Inflammatory macrophage treated with lipopolysaccharide for 1 hour (primary cell): ENCODE measurements at places on chromosomes 1 and 21.

DNA sequence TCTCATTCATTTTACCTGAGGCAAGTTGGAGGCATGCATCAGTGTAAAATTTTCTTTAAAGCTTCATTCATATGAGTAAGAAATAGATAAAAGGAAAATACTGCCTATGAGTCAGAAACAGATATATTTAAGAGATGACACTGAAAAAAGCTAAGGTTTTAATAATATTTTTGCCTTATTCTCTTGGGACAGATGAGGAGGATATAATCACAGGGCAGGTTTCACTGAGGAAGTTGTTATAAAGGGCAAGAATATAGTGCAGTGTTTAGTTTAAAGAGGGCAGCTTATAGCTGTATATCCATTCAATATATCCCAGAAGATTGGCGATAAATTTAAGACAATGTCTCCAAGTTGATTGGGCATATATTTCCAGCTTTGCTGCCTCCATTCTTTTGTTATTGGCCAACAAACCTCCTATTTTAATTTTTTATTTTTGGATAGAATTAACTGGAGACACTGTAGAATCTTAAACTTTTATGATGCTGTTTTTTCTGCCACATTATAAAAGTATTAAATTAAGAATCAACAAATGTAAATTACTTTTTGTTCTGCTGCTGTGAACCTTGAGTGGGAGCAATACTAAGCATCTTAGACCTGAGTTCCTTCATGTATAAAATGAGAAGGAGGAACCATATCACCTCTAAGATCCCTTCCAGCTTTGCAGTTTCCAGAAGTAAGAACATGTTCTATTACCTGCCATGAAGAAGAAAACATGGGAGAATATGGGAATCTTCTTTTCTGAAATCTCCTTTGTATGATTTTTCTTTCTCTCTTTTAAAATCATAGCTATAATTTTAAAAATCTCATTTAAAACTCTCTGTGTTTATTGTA lies 171.6 kb downstream of the S1PR1 start:
- DNase-seq: no peak

GRCh38 chr1:110816945-110817344 lies 56.0 kb upstream of the CD53 start:
- DNase-seq: no peak

- no peak for DNase-seq
Observed at GRCh38 chr1:229352975-229353374, 10.1 kb upstream of the CCSAP start.

- no peak for DNase-seq
Observed at GRCh38 chr1:52601519-52601918, 652 bp upstream of the GPX7 start.

GRCh38 chr1:58597996-58598395 lies 20.9 kb upstream of the TACSTD2 start:
- no peak for DNase-seq

DNA sequence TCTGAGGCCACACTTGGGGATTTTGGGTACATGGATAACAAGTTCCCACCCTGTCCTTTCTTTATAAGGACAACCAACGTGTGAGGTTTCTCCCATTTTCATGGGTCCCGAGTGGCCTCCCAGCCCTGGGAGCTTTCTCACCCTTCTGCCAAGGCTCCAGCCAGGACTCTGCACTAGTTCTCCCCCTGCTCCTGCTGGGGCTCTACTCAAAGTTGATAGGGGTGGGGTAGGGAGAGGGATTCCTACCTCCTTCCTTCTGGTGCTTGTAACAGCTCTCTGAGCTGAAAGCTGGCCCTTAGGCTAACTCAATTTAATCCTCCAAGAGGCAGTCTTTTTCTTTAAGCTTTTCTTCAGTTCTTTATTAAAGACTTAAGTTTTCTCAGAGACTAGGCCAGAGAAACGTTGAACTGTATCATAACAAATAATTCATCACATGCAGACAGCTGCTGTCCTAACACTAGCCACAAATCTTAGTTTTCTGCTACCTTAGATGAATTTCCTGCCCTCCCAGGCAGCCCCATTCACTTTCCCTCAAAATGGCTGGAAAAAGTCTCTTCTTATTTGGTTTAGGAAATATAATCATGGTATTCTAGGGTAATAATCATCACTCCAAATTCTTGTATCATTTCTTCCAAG lies 22.4 kb upstream of the DR1 start:
- no peak for DNase-seq

DNA sequence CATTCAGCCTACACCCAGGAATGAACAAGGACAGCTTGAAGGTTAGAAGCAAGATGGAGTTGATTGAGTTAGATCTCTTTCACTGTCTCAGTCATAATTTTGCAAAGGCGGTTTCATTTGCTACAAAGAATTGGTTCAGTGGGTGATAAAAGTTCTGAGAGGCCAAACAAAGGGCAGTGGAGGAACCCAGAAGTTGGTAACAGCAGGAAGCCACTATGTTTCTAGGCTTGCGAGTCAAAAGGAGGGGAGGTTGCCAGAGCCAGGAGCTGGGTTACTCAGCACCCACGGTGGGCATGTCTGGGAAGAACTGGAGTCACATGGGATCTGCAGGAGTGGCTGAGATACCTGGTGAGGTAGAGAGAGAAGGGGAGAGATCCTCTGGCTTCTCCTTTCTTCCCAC lies 64.2 kb upstream of the MRPS6 start:
- no peak for DNase-seq

- DNase-seq: no peak
Observed at GRCh38 chr1:79323239-79324025, 316.9 kb upstream of the ADGRL4 start.

DNA sequence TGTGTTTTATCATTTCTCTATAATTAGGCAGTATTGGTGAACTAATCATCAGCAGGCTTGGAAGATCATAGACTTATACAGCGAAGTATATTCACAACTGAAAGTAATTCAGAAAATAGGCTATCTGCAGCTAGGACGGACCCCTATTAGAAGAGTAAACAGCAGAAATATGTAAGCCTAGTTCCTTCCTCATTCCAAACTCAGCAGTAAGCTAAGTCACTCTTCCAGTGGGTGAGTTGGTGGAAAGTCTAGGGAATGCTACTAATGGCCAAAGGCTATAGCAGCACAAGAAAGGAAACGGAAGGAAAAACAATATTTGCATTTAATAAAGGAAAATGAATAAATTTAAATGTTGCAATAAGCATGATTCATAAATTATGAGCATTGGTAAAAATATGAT lies 918.1 kb upstream of the TMPRSS15 start:
- no peak for DNase-seq

DNA sequence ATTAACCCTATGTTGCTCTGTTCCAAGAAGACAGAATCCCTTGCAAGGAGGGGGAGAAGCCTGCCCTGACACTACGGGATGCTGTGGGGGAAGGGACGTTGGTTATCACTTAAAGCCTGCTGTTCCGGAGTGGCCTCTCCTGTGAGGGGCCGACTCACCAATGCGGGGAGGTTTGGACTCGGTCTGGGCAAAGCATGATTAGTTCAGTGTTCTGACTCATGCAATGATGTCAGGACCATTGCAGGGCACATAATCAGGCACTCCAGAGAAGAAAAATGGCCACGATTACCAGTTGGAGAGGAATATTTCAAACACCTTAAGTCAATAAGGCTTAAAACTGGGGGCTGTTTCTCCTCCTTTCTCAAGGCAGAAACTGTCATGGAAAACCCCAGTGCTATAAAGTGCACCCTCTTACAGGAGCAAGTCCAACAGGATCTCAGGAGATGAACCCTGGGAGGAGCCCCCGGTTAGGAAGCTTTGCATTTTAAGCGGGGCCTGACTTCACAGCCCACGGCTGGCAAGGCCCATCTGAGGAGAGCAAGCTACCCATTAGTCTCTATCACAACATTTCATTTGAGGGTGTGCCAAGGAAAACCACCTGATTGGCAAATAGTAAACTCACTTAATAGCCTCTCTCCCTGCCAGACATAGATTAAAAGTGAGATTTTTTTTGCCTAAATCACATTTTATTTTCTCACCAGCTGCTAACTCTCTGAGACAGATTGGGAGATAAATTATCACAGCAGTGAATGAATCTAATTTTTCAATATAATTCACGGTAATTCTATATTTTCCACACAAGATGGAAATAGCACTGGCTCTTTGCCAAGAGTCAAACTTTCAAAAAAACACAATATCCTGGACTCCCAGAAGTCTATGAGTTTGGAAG lies 202.5 kb downstream of the C1orf94 start:
- no peak for DNase-seq

DNA sequence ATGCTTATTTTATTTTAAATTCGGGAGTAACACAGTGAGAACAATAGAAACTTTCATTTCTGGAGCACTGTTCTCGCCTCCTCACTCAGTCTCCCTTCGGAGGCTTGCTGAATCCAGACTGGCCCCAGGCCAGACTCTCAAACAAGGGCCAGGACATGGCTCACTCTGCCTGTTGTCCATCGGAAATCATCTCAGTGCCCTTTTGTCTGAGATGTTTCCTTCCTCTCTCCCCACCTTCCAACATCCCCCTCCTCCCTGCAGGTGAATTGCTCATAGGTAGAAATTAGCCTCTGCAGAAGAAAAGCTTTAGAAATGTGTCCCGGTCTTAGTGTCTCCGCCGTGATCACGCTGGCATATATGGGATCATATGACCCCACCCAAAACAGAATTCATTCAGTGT lies 55.2 kb downstream of the ERG start:
- no peak for DNase-seq

- DNase-seq: no peak
Observed at GRCh38 chr1:153339802-153340201, 8.8 kb downstream of the PGLYRP4 start.

DNA sequence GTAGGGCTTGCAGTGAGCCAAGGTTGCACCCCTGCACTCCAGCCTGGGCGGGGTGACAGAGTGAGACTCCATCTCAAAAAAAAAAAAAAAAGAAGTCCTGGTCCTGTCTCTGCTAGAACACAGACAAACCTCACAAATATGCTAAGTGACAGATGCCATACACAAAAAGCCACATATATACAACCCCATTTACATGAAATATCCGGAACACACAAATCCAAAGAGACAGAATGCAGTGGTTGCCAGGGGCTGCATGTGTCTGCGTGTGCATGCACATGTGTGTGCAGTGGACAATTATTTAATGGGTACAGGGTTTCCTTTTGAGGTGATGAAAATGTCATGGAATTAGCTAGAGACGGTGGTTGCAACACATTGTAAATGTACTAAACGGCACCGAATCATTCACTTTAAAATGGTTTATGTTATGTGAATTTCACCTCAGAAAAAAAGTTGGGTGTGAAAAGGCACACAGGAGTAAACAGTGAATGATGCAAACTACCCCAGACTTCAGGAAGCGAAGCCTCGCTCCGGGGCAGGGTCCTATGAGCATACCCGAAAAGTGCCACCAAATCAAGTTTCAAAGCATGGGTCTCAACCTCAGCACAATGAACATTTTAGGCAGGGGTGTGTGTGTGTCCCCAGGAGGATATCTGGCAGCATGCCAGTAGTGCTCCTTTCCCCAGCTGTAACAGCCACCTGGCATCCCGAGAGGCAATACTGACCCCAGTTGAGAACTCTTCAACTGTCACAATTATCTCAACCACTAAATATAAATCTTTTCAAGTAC lies 48.3 kb downstream of the GNB1 start:
- no peak for DNase-seq

GRCh38 chr1:240508201-240508600 lies 103.8 kb downstream of the GREM2 start:
- no peak for DNase-seq

- DNase-seq: no peak
Observed at GRCh38 chr1:97832481-97832880, 88.4 kb downstream of the DPYD start.

- no peak for DNase-seq
Observed at GRCh38 chr21:39562791-39563770, 49.7 kb upstream of the B3GALT5 start.

DNA sequence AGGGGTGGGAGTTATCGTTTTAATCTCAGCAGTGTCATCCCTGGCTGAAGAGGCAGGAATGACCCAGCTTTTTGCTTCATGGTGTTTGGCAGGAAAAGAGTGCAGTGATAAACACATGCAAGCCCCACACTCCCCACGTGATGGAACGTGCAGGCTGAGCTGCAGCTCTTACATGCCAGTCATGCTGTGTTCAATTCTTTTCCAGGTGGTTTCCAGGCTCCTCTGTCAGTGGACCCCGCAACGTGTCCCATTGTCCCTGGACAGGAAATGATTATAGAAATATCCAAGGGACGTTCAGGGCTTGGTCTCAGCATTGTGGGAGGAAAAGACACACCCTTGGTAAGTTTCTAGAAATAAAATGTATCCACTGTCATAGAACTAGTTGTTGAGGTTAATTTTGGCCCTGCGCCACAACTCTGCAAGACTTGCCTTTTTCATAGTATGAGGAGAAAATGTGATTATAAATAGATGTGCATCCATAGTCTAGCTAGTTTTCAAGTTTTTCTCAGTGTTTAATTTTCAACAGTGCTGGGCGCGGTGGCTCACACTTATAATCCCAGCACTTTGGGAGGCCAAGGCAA lies 110.2 kb upstream of the L1TD1 start:
- DNase-seq: no peak

DNA sequence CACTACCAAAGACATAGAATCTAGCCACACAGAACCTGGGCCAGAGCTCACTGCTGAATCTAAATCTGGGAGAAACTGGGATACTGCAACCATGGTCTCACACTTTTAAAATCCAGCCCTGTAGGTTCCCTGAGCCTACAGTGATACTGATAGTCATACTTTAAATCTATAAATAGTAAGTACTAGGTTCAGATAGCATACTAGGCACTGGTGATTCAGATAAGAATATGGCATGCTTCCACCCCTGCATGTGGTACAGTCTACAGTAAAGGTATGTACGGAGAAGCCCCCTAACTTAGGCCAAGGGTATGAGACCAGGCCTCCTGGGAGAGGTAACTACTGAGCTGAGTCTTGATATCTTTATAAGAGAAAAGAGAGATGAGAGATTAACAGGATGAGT lies 193.3 kb upstream of the HMGB4 start:
- DNase-seq: no peak

- no peak for DNase-seq
Observed at GRCh38 chr1:237045278-237046016, 3.5 kb downstream of the RYR2 start.

- DNase-seq: no peak
Observed at GRCh38 chr1:202047977-202048376, 37.6 kb downstream of the ELF3 start.

- no peak for DNase-seq
Observed at GRCh38 chr1:21175670-21176581, 771 bp downstream of the EIF4G3 start.

DNA sequence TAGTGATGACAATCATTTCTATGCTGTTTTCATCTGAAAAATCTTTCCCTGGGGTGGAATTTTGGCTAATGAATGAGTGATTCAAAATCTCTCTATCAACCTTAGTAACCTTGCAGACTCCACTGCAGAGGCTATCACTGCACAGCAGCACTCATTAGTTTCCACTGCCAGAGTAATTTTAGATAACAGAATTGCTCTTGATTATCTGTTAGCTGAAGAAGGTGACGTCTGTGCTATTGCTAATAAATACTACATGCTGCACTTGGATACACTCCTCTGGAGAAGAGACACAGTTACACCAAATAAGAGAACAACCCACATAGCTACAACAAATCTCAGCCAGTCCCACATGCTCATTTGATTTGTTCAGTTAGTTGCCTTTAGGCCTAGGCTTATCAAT lies 1348.4 kb downstream of the NCAM2 start:
- no peak for DNase-seq
